ENCODE measurements at places on chromosomes 16 and 17. TPM values are rescaled to one million over a fixed set of nuclear protein-coding genes. Genes with fewer than 3 reads are reported as not detected.

Gene CIBAR2
- not detected for total RNA-seq

Gene FBXL16
- under 0.01 TPM for total RNA-seq

Gene CAVIN1
- total RNA-seq = 1,245 TPM

Gene PRSS33
- not detected for total RNA-seq

Gene CCDC200
- total RNA-seq = not detected

Gene KRTAP9-4
- not detected for total RNA-seq

Gene HAS3
- 5.6 TPM for total RNA-seq

Gene GLG1
- 145 TPM for total RNA-seq

Gene TMC5
- total RNA-seq = not detected

Gene DNAI2
- not detected for total RNA-seq

Gene ITGA2B
- total RNA-seq = 0.56 TPM

Measured in regular cardiac myocyte (primary cell).